ENCODE measurements at places on chromosomes 2 and 18. TPM values are rescaled to one million over a fixed set of nuclear protein-coding genes. Genes with fewer than 3 reads are reported as not detected.

The CHRNA1 gene
- total RNA-seq = not detected

The KATNAL2 gene
- 15.4 TPM for total RNA-seq

The CNDP1 gene
- total RNA-seq = not detected

The ABHD1 gene
- total RNA-seq = 0.22 TPM

The RAD51AP2 gene
- 0.24 TPM for total RNA-seq

The KCNE4 gene
- total RNA-seq = 68.0 TPM
